ENCODE measurements at places on chromosomes 1 and 21.

GRCh38 chr1:44501047-44501890 is 96.2 kb downstream of the RNF220 start:
- DNase-seq, result no peak

GRCh38 chr1:19476450-19477190 is 8.7 kb downstream of the CAPZB start:
- peak; percentile 88 for DNase-seq

GRCh38 chr1:14064649-14065442 is 364.9 kb downstream of the PRDM2 start:
- DNase-seq, result no peak

DNA sequence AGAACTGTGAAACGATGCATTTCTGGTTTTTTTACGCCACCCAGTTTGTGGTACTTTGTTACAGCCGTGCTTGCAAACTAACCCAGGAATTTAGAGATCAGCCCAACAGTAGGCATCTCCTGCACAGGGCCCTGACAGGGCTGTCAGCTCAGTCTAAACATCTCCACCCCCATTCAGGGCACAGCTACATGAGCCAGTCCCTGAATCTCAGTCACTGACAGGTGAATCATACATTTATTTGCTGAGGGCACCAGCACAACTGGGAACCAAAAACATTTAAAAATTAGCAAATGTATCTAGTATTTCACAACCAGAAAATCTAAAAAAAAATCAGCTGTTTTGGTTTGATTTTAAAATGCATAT is 30.7 kb downstream of the PRDX6 start:
- DNase-seq, result no peak

GRCh38 chr1:186183219-186183618 is 191.8 kb downstream of the TPR start:
- peak; percentile 92 for DNase-seq

DNA sequence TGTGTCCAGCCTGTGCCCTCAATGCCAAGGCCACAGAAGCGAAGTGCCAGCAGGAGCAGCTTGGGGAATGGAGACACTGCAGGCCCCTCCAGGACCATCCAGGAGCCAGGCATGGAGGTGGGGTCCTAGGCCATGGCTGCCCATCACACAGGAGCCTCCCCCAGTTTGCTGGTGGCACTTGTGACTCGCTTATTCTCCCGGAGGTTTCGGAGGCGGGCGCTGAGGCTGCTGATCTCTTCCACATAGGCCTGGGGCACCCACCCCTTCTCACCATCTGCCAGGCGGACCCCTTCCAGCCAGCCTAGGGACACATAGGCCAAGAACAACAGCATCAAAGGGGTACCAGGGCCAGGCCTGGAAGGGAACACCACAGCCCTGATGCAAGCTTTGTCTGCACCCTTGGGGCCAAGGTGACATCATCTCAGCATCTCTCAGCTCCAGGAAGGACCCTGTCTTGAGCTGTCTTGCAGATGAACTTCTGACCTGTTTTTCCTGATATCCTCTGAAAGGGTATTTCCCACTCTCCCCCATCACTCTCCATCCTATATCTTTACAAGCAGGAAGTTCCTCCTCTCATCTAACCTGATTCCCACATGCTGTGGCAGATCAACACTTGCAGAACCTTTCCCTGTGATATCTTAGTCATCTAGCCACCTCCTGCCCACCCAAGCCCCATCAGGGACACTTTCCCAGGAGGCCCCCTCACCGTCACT is 13.9 kb downstream of the ARHGEF19 start:
- DNase-seq, result no peak

DNA sequence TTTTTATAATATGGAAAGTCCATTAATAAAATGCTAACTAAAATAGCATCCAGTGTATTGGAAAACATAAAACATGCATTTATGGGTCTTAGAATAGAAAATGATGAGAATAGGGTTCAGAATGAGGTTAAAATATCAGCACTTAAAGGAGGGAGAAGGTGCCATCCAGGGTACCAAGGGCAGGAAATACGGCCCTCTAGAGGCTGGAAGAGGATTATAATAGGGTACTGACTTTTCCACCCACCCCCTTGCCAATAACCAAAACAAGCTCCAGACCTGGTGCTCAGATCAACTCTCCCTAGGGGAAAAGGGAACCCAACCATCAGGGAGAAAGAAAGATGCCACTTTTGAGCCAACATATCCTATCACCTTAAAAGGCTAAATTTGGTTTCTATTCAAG is 26.7 kb downstream of the ASTN1 start:
- DNase-seq, result no peak

DNA sequence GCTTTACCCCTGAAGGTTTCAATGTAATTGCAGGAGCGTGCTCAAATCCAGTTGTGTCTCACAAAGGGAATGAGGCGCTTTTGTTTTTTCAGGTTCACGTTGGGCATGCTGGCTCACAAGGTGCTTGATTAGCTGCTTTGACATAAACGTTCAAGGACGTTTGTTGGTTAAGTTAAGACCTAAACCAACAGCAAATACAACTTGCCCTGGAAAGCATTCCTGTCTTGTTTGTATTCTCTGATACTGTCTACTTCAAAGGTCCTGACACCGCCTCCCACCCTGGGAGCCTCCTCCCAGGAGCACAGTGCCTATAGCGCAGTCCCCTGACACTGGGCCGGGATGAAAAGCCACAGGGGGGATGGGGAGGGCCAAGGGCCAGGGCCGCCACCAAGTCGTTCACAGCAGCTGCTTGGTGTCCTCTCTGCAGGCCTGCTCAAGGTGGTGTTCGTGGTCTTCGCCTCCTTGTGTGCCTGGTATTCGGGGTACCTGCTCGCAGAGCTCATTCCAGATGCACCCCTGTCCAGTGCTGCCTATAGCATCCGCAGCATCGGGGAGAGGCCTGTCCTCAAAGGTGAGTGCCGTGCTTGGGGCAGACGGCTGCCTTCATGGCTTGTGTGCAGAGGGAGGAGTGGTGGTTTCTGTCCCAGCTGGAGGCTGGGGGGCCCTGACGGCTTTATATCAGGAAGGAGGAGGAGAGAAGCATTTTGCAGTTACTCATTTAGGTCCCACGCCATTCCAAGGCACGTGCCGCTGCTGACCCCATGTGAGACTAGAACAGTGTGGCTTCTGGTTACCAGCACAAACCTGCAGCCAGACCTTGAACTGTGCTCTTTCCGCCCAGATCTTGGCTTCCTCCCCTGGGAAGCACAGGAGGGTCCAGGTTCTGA is 6.1 kb downstream of the FAM3B start:
- no peak for DNase-seq

DNA sequence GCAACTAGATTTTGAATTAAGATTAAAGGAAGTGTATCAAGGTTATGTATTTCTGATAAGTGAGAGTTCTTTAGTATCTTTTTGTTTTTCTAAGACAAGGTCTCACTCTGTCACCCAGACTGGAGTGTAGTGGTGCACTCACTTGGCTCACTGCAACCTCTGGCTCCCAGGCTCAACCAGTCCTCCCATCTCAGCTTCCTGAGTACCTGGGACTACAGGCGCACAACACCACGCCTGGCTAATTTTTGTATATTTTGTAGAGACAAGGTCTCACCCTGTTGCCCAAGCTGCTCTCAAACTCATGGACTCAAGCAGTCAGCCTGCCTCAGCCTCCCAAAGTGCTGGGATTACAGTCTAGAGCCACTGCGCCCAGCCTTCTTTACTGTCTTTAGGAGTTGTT is 33.7 kb downstream of the DHX9 start:
- no peak for DNase-seq

DNA sequence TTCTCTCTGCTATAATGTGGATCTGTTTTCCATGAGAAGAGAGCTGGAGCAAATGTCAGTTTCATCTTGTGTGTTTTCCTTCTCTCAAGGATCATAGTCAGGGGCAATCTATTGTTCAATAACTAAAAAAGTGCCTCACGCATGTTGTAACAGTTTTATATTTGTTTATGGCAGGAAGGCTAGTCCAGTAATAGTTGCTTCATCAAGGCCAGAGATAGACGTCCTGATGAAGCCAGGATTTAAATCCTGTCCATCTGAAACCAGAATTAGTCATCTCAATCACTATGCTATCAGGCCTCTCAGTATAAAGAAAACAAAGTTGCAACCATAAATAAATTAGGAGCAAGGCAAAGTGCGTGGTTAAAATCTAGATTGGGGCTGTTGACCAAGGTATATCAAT is 30.2 kb upstream of the DUSP10 start:
- DNase-seq, result peak; percentile 89

- DNase-seq, result no peak
Measured at GRCh38 chr1:179155615-179156014, 73.7 kb downstream of the TOR3A start.

- no peak for DNase-seq
Measured at GRCh38 chr1:20980051-20980450, 192.9 kb upstream of the HP1BP3 start.

- no peak for DNase-seq
Measured at GRCh38 chr21:45304945-45305344, 17.2 kb upstream of the POFUT2 start.

DNA sequence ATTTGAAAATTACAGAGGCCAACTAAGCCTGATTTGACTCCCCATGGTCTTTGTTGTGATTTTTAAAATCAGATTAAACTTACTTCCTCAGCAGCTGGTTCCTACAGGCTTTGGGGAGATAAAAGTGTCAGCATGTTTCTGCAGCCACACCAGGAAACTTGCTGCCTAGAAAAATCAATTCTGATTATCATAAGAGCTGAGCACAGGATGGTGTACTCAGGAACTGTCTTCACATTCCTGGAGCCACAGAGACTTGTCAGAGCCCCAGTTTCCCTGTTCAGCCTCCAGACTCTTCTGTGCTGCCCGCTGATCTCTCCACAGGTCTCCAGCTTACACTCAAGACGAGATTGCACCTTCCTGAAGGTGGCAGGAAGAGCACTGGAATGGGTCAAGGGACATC is 23.9 kb downstream of the RAB3B start:
- DNase-seq, result no peak

DNA sequence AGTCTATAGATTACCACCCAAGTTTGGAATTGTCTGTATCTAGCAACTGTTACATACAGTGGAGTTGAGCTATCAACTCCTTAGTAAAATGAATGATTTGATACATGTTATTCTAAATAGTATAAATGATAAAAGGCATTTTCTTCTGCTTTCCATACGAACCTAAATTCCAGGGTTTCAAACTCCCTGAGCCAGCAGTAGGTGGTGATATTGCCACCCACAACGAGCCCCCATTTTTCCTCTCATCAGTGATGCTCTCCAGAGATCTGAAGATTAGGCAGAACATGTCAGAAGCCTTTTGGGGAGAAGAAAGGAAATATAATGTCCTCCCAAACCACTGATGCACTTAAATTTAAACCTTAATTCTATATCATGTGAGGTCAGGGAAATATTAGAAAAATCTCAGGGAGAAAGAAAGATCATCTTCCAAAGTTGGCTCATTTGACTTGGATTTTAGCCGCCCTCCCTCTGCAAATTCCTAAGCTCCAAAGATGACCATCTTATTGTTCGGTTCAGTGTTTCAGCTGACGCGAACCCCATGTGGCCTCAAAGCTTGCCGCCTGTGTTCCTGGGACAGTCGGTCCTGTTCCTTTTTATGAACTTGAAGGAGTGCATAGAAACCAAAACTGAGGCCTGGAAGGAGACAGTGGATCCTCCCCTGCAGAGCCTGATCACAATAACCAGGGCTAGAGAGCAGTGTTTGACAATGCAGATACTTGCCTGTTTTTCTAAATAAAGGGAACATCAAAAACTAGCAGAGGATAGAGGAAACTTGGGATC is 2.3 kb downstream of the EVA1C start:
- DNase-seq, result peak; percentile 62

- no peak for DNase-seq
Measured at GRCh38 chr1:206940588-206940936, 5.7 kb downstream of the PIGR start.

DNA sequence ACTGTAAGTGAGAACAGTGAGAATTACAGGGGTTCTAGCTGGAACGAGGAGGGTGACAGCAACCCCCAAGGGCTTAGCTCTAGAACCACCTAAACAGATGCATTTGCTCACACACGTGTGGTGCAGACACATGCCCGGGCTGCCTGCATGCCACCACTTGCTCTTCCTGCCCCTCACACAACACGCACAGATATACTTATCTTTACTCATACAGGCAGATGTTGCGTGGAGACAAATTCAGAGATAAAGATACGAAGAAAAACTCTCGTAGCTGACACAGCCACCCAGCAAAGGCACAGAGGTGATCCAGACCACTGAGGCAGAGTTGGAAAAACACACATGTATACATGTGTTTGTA is 13.5 kb downstream of the VANGL1 start:
- no peak for DNase-seq

DNA sequence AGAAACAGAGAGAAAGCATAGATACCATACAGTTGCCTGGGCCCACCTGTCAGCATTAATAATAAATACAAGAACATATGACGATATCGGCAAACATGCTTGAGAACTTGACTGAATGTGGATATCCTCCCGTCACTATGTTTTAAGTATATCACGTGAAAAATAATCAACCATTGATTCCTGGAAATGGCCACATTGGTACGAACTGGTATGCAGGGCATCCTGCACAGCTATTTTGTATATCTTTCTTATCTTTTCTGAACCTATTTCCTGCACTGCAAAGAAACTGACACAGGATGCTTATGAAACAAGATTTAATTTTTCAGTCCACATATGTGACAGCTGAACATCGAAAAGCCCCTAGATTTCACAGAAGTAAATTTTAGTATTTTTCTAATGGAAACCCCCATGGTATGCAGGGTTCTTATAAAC is 22.8 kb upstream of the RGS1 start:
- no peak for DNase-seq

GRCh38 chr1:175572932-175573868 is 170.2 kb downstream of the TNR start:
- no peak for DNase-seq

DNA sequence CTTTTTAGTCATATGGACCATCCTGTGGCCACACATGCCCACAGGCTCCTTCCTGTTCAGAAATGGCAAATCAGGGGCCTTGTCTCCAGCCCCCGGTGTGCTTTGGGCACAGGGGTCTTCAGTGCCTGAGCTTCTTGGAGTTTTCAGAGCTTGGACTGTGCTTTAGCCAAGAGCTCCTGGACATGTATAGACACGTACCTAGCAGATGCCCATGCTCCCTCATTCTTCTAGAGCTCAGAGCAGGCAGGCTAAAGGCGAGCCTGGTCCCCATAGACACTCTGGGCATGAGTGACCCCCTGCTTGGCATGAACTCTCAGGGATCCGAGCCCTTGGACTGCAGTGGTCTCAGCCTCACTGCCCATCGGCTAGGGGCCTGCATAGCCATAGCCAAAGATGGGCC is 106.8 kb downstream of the EPHB2 start:
- no peak for DNase-seq

DNA sequence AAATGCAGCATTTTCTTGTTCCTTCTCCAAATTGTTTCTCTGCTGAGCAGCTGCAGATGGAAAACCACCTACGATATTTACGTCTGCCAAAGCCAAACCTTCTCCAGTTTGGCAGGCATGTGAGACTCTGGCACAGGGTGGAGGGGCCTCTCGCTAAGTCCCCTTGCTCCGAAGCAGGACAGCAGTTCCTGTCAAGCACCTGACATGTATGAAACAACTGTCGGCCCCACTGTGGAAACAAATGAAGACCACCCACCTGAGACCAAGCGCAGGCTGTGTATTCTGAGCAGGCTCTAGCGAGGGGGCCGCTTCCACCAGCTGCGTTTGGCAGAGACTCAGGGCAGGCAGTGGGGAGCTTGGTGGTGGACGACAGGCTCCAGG is 74.7 kb downstream of the RIPK4 start:
- no peak for DNase-seq

GRCh38 chr1:27233667-27234048 is 774 bp upstream of the WDTC1 start:
- no peak for DNase-seq

GRCh38 chr1:9315411-9316079 is 22.9 kb downstream of the SPSB1 start:
- DNase-seq, result peak; percentile 87

Measured in iris pigment epithelial cell (primary cell).